ENCODE measurements at places on chromosomes 2 and 18. TPM values are rescaled to one million over a fixed set of nuclear protein-coding genes. Genes with fewer than 3 reads are reported as not detected.

GRCh38 chr2:81523344-81523743 lies 1218.8 kb upstream of the LRRTM1 start:
- DNase-seq, result no peak

GRCh38 chr2:15760232-15760910 lies 168.7 kb downstream of the DDX1 start:
- DNase-seq, result no peak

DNA sequence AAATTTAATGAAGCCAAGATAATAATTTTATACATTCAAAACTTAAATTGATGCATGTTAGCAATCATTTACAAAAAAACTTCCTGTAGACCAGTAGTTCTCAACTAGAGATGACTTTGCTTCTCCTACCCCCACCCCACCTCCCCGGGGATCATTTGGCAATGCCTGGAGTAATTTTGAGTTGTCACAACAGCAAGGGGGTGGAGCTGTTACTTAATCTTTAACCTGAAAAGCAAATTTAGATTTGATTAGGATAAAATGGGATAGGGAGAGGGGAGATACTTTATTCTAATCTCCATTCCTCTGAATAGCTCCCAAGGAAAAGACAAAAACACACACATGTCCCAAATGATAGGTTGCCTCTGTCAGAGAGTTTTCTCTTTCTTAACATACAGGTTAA lies 4.2 kb downstream of the SLC40A1 start:
- DNase-seq, result no peak

GRCh38 chr2:14303366-14304115 lies 329.0 kb upstream of the LRATD1 start:
- DNase-seq, result no peak

GRCh38 chr2:66574701-66575624 lies 140.0 kb downstream of the MEIS1 start:
- DNase-seq, result peak; percentile 90

DNA sequence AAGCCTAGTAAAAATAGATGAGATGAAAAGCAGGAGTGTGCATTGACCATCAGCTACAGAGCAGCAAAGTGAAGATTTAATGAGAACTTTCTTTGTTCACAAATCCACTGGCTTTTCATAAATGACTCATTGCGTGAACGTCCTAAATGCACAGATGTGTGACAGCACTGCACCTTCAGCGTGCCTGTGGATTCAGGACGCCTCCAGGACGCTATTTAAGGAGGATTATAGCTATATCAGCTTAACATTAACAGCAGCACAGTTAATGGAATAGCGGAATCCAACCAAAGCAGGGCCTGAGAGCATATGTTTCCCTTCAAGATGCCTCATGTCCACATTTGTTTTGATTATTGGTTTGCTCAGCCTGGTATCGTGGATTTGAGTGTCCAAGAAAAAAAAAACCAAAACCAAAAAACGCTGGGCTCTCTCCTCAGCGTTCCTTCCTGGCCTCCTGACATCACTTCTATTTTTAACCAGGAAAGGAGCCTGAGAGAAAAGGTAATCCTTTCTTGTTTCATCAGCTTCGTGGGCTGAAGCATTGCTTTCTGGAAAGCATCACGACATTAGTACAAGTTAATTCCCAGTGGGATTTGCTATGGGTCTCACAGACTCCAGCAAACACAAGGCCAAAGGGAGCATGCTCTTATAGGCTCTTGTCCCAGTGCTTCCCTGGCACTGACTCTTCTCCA lies 447.0 kb upstream of the SMIM21 start:
- no peak for DNase-seq

DNA sequence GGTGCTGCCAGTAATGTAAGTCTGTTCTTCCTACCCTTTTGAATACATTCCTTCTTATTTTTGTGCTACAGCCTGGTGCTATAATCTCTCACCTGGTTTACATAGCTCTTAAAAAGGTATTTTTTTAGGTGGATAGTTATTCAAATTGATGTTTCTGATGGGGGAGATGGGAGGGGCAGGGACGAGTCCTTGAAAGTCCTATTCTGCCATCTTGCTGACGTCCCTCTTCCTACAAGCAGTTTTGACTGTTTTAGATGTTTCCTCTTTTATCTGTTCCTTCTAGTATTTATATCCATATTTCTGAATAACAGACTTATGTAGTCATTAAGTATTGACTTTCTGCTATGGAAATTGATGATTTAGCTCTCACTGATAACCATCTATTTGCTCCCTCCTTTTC lies 256.4 kb downstream of the KIAA1328 start:
- no peak for DNase-seq

- no peak for DNase-seq
Measured at GRCh38 chr18:7535436-7536205, 31.5 kb upstream of the PTPRM start.

- DNase-seq, result no peak
Measured at GRCh38 chr2:125125902-125126301, 1100.8 kb downstream of the CNTNAP5 start.

DNA sequence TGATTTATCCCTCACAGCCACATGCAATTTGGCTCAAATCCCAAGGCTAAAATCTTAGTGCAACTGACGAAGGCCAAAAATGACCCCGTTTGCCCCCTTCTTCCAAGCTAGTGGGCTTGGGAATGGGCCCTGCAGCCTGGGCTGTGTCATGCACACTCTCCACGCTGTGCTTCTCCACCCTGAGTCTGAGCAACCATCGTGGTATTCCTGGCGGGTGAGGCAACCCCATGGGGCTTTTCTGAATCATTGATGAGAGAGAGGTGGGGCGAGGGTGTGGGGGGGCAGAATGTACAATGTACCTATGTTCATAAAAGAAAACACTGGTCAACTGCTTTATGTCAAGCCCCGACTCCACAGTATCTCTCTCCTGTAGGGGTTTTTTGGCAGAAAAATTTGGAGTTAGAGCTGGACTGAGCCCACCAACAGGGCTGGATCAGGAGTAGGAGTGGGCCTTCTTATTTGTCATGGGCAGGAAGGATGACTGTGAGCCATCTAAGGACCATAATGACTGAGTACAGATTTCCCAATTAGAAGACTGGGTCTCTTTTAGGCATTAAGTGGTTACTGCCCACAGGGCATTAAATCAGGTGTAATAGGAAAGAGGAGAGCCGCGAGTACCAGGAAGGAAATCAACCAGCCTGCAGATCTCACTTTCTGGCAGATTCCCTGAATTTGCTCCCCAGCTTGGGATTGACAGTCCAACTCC lies 8.9 kb downstream of the SULT1C2 start:
- DNase-seq, result no peak

DNA sequence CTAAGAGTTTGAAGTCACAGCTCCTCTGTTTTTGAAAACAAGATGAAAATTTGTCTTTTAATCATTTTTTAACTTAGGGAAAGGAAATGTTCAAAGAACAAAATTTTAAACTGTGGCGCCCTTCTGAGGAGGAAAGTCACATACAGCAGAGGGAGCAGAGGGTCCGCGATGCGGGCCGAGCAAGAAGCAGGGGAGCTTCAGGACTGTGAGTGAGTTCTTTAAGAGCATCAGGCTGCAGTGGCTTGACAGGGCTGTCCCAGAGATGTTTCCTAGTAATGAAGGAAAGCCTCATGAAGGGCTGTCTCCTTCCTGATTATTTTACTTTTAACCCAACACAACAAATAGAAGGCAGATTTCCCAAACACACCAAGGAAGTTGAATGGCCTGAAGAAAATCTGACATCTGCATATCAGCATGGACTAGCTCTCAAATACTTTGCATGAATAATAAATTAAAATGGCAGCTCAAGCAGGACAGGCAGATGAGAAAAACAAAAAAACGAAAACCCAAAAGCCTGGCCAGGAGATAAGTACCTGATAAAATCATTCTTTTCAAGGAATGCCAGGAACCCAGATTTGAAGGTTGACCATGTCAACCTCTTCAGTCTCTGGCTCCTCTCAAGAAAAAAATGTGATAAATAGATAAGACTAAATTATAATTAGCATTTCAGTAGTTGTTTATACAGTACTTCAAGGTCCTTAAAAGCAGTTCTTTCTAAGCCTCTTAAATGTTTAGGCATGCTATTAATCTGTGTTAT lies 60.8 kb downstream of the SLC40A1 start:
- DNase-seq, result no peak

DNA sequence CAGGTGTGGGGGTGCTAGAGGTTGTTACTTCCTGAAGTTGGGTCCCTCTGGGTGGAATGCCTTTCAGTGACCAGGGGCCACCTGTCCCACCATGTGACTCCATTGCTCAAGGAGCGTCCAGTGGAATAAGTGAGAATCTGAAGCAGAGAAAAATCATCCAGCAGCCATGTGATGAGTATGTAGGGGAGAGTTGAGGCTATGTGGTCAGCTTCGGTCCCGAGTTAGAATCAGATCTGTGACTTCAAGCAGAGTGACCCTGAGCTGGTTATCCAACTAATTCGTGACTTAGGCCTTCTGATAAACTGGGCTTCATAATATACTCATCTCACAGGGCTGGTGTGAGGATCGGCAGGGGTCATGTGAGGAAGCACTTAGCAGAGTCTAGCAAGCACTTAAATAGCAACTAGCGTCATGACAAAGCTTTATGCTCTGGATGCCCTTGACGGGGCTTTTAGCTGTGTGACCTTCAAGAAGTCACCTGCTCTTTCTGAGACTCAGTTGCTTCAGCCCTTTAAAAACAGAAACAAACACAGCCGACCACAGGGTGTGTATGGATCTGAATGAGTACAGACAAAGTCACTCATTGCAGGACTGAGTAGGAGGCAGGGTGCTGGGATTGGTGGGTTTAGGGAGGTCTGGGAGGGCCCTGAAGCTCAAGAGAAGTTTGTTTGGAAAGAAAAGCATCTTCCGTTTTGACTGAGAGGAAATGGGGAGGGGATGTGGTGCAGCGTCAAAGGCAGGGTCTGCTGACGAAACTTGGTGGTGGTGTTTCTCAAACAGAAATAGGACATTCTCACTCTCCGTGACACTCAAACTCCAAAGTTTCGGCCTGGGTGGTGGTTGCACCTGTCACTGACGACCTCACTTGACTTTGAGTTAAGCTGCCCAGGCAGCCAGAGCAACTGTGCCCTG lies 264.0 kb upstream of the CXCR4 start:
- no peak for DNase-seq

DNA sequence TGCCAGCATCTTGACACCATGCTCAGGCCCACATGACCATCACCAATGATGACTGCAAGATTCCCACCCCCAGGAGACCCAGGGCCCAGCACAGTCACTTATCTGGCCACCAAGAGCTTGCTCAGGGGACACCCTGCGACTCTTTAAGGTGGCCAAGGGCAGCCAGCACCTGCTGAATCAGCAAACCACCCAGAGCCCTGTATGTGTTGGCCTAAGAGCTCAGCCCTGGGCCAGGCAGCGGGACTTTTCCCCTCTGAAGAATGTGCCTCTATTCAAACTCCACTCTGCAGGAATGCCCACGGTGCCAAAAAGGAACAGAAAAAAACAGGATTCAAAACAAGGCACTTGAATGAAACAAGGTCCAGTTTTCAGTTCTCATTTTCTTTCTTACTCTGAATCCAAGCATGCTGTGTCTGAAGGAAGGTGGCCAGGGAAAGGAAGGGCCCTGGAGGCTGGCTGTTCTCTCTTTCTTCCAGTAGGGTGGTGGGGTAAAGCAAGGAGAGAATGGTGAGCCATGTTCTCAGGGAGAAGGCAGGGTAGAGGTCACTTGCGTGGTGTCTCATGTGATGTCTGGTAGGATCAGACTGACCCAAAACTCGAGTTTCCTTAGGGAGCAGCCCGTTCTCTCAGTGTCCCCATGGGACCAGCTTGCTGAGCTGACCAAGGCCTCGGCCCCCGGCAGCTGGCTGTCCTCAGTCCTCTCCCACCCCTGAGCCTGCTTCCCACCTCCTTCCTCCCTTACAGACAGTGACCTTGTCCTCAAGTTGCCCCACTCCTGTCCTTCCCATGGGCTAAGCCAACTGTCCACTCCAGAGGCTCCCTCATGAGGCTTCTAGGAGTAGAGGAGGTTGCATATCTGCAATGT lies 150.0 kb downstream of the RNF152 start:
- no peak for DNase-seq

GRCh38 chr2:168114040-168114439 lies 133.4 kb downstream of the STK39 start:
- DNase-seq, result no peak

DNA sequence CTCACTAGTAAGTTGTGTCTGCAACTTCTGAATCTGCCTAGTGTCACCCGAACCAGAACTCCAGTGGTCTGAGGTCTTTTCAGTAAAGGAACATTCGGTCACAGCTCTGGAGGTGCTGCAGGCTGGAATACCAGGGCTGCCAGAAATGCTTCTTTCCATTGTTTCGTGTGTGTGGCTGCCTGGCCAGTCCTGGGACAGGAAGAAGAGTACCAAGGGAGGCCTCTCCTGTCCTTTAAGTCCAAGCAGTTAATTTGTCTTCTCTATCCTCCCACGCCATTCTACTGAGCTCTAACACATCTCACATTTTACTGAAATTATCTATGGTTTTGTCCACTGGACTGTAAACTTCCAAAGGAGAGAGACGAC lies 196.0 kb downstream of the LNPK start:
- no peak for DNase-seq

DNA sequence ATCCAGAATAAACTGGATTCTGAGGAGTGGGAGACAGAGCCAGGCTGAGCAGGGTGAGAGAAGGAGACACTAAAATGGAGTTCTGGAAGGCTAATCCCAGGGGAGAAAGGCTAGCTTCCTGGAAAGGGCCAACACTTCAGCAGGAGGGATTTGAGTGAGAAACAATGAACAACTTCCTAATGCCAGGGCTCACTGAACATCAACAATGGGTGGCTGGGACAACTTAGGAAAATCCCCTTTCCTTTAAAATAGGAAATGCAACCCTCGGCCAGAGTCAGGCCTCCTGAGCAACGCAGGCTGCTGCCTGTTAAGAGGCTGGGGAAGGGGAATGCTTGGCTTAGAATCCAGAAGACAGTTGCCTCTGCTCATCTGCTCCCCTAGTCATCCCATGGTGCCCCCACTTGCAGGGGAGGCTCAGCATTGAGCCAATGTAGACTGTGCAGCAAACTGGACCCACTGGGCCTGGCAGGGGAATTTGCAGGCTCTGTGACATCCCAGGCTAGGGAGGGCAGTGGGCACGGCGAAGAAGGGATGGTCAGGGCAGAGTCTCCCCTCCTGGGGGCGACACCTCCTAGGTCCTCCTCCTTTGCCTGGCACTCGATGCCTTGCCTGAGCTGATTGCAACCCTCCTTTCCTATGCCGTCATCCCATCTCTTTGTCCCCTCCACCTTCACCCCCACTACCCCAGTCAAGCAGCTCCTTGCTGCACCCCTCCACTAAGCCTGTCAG lies 182.5 kb downstream of the TNS1 start:
- DNase-seq, result no peak

The CYP27C1 gene
- 5.0 TPM for polyA plus RNA-seq

The COL4A4 gene
- polyA plus RNA-seq, result not detected

The SCN1A gene
- not detected for polyA plus RNA-seq

The STAT1 gene
- polyA plus RNA-seq, result 38.0 TPM

The SNTG2 gene
- polyA plus RNA-seq, result 0.27 TPM

The LTBP1 gene
- polyA plus RNA-seq, result 77.1 TPM

The MEP1B gene
- polyA plus RNA-seq, result not detected

The CABLES1 gene
- polyA plus RNA-seq, result not detected

The SPATA3 gene
- polyA plus RNA-seq, result not detected

Measured in muscle of arm (tissue), 14 donors.